ENCODE measurements at places on chromosomes 3 and 15. TPM values are rescaled to one million over a fixed set of nuclear protein-coding genes. Genes with fewer than 3 reads are reported as not detected.

Gene SLC35G2
- total RNA-seq = 11.3 TPM

Gene EOGT
- 36.6 TPM for total RNA-seq

Gene WDR49
- total RNA-seq = under 0.01 TPM

Gene DVL3
- total RNA-seq = 37.0 TPM

Gene C3orf49
- total RNA-seq = not detected

Gene FAM3D
- total RNA-seq = not detected

Gene PPP1R2
- total RNA-seq = 145 TPM

Gene STXBP5L
- under 0.01 TPM for total RNA-seq

Gene BFSP2
- total RNA-seq = not detected

Gene GPR62
- total RNA-seq = not detected

Gene CPN2
- not detected for total RNA-seq

Gene PP2D1
- not detected for total RNA-seq

Gene ZNF502
- 4.0 TPM for total RNA-seq

Gene SYNPR
- not detected for total RNA-seq

Gene MUC4
- not detected for total RNA-seq

Gene GPR160
- 2.0 TPM for total RNA-seq

Gene PLCD1
- 29.0 TPM for total RNA-seq

Gene FBXW12
- total RNA-seq = 0.28 TPM

Gene THSD4
- total RNA-seq = 42.6 TPM

Gene AAGAB
- 55.8 TPM for total RNA-seq

Gene SRPRB
- 133 TPM for total RNA-seq

Gene OIP5
- 2.3 TPM for total RNA-seq

Gene ARNT2
- total RNA-seq = 7.6 TPM

Gene MASP1
- 6.2 TPM for total RNA-seq

Gene TEX55
- total RNA-seq = not detected

Gene EOMES
- not detected for total RNA-seq

Gene MST1R
- total RNA-seq = 0.96 TPM

Gene CHRFAM7A
- total RNA-seq = 0.19 TPM

Gene SNTN
- total RNA-seq = not detected

Gene MAP4
- total RNA-seq = 68.5 TPM

Gene HYAL1
- 0.96 TPM for total RNA-seq

Gene LRRIQ4
- 0.19 TPM for total RNA-seq

Gene KNG1
- total RNA-seq = not detected

Gene NRG4
- total RNA-seq = 0.56 TPM

Gene GNAT1
- not detected for total RNA-seq

Gene LSAMP
- total RNA-seq = 0.28 TPM

Gene LIPC
- total RNA-seq = under 0.01 TPM

Gene AVEN
- 47.4 TPM for total RNA-seq

All from regular cardiac myocyte (primary cell).